Stimulated activated naive CD4-positive, alpha-beta T cell treated with Interleukin-2 at 50 U/mL for 16 hours (primary cell): ENCODE measurements at places on chromosomes 5 and 9.

- no peak for DNase-seq
Measured at GRCh38 chr9:117705386-117705785, 1.2 kb downstream of the TLR4 start.

- no peak for DNase-seq
Measured at GRCh38 chr9:38211002-38211401, 142.0 kb upstream of the SHB start.

DNA sequence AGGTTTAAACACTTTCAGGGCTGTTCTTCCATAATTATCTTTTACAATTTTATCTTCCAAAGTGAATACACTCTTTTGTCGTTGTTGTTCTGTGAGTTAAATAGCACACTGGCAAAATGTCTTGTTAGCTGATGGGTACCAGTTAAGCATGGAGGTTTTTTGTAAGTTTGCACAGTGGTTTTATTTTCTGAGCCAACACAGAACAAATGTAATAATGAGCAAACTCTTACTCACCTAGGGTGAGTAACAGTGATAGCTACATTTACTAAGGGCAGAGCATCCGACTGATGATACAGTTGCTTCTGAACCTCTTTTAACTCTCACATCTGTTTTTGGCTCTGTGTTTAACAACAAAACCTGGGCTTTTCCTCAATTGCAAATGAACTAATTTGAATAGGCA, 103.2 kb downstream of the CTNND2 start:
- no peak for DNase-seq

- DNase-seq: no peak
Measured at GRCh38 chr5:127019928-127020327, 10.4 kb downstream of the MARCHF3 start.

GRCh38 chr9:35649431-35650340, 1.0 kb downstream of the SIT1 start:
- DNase-seq: peak; percentile 36

- DNase-seq: no peak
Measured at GRCh38 chr5:80937584-80938356, 22.4 kb upstream of the RASGRF2 start.

DNA sequence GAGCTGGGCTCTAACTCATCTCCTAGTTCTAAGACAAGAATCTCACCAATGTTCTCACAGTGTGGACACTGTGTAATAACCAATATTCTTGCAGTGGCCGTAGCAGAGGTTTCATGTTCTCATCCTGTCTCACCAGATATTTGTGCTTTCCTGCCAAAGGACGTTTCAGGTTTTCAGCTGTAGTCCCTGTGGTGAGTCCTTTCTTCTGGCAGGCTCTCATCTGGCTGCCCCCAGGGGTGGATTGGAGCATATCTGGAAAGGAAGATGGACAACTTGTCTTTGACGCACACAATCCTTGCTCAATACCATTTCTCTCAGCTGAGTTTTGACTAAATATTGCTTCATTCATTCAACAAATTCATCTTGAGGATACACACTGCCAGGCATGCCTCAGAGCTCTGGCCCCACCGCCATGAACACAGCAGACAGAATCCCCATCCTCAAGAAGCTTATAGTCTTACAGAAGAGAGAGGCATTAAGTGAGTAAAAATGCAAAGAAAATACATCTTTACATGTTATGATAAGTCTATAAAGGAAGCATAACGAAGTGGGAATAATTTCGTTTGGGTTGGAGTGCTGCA, 33.8 kb upstream of the NEURL1B start:
- DNase-seq: no peak
